Effector CD8-positive, alpha-beta T cell (primary cell): ENCODE measurements at places on chromosomes 2 and 18.

DNA sequence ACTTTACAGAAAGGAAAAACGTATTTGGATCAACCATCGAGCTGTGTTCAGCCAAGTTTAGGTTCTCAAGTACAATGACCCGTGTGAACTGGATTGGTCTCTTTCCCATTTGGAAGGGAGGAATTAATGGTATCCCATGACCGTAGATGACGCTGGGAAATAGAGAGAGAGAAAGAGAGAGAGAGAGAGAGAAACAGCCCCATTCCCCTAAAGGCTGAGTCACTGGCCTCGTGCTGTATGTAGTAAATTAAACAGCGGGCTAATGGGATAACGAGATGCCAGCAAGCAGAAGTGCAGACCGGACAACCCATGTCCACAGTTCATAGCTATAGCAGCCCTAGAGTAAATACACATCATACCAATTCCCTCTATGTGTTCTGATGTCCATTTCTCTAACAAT, 99.6 kb downstream of the BCL11A start:
- DNase-seq, result no peak

- DNase-seq, result no peak
Measured at GRCh38 chr2:190443778-190444481, 35.8 kb downstream of the MFSD6 start.

- DNase-seq, result no peak
Measured at GRCh38 chr18:61741881-61742454, 150.8 kb downstream of the RNF152 start.

- no peak for DNase-seq
Measured at GRCh38 chr2:107174171-107174570, 288.2 kb upstream of the ST6GAL2 start.

- DNase-seq, result no peak
Measured at GRCh38 chr2:224892574-224893204, 149.6 kb downstream of the DOCK10 start.

DNA sequence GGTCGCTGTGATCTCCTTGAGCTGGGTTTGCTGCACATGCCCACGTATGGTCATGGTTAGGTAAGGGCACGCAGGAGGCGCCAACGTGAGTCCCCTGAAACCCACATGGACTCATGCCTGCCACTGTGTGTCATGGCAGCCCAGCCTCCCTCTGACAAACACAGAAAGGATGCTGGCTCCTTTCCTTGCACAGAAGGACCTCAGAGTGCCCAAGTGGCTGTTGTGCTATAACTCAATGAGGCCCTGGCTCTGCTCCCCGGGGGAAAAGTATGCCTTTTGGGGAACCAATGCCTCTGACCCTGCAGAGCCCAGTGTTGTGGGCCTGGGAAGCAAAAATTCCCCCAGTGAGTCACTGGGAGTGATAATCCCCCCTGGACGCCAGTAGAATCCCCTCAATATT, 233.9 kb downstream of the VAPA start:
- DNase-seq, result no peak

GRCh38 chr2:171807119-171807518, 86.9 kb downstream of the SLC25A12 start:
- no peak for DNase-seq

DNA sequence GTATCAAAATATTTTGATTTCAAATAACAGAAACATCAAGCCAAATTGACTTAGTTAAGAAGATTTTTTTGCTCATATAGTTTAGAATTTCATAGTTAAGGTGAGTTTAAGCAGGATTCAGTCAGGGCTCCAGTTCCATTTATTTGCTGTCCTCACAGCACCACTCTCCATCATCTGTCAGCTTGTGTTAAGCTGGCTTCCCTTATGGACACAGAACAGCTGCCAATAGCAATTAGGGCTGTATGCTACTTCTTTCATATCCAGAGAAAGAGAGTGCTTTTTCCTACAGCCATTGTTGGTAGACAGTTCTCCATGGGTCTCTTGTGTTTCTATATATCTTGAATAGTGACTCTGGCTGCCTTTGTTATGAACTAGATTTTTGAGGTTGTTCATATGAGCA, 95.4 kb upstream of the CYP20A1 start:
- DNase-seq, result no peak

DNA sequence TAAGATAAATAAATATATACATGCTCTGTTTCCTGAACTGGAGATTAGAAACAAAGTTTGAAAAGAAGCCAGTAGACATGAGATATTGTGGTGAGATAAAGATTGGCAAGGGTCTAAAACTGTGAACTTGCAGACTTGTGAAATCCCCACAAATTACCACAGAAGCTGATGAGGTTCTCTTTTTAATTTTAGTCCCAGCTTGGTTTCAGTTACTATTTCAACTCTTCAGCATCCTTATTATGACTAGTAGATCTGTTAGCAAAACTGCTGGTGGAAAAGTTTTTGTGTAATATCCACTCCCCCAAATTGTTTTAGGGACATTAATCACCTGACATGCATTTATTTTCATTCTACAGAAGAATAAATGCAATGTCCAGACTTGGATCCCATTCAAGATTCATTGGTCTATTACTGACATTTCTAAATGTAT, 20.8 kb downstream of the RASGRP3 start:
- no peak for DNase-seq

GRCh38 chr18:44680273-44681075, at the start of gene SETBP1:
Gene SETBP1 (plus strand): TSS chr18:44680888. CDS start chr18:44701347, 20,459 bp downstream.
- no peak for DNase-seq

GRCh38 chr2:118449401-118449800, 361.1 kb downstream of the INSIG2 start:
- DNase-seq, result no peak

DNA sequence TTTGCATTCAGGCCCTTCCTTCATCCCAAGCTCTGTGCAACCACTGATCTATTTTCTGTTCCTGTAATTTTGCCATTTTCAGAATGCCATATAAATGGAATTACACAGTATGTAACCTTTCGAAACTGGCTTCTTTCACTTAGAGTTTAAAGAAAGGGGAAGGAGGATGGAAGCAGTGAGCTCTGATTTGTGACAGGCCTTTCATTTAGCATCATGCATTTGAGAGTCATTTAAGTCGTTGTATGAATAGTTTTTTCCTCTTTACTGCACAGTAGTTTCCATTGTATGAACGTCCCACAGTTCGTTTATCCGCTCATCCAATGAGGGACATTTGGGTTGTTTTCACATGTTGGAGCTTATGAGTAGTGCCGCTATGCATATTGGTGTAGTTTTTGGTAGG, 67.0 kb downstream of the LBH start:
- no peak for DNase-seq

DNA sequence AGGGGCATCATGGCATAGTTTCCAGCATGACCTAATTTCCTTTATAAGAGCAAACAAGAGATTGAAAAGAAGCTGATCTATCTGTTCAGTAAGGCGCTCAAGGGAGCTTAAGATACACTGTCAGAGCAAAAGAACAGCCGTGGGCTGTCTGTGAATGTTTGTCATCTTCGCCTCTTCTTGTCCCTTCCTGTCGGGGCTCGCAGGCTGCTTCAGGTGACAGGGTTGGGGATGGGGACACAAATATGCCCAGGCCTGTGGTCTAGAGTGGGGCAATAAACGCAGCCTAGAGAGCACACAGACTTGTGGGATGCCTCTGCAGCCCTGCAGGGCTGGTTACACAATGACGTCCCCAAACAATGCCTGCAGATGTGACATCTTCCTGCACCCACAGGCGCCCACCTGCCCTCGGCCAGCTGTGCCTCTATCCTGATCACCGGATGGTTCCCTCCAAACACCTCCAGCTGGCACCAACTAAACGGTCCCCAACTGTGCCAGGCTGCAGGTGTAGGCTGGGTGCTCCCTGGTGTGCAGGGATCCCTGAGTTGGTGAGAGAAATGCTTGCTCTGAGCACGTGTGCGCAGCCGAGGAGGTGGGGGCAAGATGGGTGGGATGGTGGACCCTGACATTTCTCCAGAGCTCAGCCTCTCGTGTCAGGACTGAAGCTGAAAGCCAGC, 72.8 kb downstream of the EDAR start:
- no peak for DNase-seq

DNA sequence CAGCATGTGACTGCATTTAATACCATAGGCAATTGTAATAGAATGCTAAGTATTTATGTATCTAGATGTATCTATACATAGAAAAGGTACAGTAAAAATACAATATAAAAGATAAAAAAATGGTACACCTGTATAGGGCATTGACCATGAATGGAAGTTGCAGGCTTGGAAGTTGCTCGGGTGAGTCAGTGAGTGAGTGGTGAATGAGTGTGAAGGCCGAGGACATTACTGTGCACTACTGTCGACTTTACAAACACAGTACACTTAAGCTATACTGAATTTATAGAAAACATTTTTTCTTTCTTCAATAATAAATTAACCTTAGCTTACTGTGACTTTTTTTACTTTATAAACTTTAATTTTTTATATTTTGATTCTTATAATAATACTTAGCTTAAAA, 8.9 kb downstream of the DIS3L2 start:
- no peak for DNase-seq

GRCh38 chr2:84959095-84959565, 11.8 kb upstream of the KCMF1 start:
- DNase-seq, result no peak

GRCh38 chr2:210686401-210686800, 130.0 kb downstream of the CPS1 start:
- DNase-seq, result no peak

- DNase-seq, result no peak
Measured at GRCh38 chr2:21690005-21690404, 566.2 kb downstream of the TDRD15 start.

DNA sequence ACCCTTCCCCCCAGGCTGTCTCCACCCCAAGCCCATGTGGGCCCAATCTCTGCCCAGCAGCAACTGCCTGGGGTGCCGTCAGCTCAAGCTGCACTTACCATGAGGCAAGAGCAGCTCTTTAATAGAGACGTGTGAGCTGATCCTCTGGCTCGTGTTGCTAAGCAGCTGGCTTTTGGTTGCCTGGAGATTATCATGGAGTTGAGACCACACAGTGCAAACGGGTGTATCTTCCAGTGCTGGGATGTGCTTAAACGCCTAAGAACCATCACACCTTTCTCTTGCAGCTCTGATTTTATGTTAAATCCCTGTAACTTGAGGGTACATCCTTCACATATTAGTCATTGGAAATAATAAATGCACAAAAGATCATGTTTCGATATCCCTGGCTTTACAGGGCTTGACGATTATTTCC, 271.1 kb downstream of the PRKCE start:
- DNase-seq, result no peak

GRCh38 chr2:120103723-120104467, 91.0 kb downstream of the EPB41L5 start:
- DNase-seq, result no peak

- no peak for DNase-seq
Measured at GRCh38 chr2:83176539-83176938, 1282.5 kb downstream of the SUCLG1 start.

DNA sequence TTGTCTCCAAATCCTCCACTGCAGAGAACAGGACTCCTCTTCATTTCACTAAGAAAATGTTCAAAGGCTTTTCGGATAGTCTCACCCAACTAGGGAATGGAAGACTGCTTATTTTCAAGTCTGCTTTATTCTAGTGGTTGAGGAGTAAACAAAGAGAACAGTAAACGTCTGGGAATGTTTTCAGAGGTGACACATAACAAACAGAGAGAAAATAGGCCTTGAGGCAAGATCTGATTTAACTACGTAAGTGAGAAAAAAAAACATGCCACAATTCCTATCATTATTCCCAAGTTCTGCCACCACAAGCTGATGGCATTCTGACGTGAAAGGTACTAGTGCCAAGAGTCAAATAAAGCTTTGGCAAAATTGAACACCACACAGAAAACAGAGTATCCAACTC, 16.7 kb upstream of the WIPF1 start:
- DNase-seq, result no peak

DNA sequence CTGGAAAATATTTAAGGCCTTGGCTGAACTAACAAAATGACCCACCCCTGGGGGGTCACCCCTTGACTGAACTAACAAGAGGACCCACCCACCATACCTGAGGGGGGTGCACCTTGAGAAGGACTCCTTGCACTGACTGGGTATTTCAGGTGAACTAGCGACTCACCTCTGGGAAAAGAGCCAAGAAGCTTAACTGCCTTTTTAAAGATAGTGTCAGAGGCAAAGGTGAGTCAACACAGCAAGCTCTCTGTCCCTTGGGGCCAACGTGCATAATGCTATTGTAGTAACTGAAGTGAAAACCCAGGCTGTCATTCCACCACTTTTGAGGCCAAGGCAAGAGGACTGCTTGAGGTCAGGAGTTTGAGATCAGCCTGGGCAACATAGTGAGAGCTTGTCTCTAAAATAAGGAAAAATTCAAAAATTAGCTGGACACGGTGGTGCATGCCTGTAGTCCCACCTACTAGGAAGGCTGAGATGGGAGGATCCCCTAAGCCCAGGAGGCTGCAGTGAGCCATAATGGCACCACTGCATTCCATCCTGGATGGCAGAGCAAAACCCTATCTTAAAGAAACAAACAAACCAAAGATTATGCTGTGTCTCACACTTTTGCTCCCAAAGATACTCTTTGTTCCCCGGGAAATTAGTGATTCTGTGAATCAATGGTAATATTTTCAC, 36.4 kb upstream of the ZCCHC2 start:
- no peak for DNase-seq

- DNase-seq, result no peak
Measured at GRCh38 chr2:12754643-12755042, 37.9 kb downstream of the TRIB2 start.

DNA sequence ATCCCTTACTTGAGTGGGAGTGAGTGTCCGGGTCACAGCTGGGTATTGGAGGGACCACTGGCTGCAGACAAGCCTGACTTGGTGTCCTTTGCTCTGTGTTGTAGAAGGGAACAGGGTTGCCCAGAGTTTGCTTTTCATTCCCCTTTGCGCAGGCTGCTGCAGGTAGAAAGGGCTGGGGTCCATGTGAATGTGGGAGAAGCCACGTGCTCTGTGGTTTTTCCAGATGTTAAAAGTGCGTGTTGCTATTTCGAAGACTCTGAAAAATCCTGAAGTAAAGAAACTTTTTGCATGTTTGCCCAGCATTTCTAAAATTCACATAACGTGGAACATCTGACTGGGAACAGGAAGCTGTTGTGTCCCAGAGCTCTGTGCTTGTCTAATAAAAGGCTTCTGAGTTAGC, 28.8 kb downstream of the GLI2 start:
- no peak for DNase-seq

GRCh38 chr18:68662754-68663153, 52.2 kb downstream of the TMX3 start:
- no peak for DNase-seq
